Activated CD8-positive, alpha-beta T cell treated with anti-CD3 and anti-CD28 coated beads, Interleukin-2, amount 10 ng/mL, durations not matched to agents 7 days and 5 days (primary cell): ENCODE measurements at places on chromosomes 7 and 10. TPM values are rescaled to one million over a fixed set of nuclear protein-coding genes. Genes with fewer than 3 reads are reported as not detected.

Gene NAT16
- total RNA-seq: not detected

Gene CCDC3
- not detected for total RNA-seq

Gene OPN1SW
- not detected for total RNA-seq

Gene NXPH1
- total RNA-seq: not detected

Gene ZNF138
- 11.7 TPM for total RNA-seq

Gene ENKUR
- total RNA-seq: not detected

DNA sequence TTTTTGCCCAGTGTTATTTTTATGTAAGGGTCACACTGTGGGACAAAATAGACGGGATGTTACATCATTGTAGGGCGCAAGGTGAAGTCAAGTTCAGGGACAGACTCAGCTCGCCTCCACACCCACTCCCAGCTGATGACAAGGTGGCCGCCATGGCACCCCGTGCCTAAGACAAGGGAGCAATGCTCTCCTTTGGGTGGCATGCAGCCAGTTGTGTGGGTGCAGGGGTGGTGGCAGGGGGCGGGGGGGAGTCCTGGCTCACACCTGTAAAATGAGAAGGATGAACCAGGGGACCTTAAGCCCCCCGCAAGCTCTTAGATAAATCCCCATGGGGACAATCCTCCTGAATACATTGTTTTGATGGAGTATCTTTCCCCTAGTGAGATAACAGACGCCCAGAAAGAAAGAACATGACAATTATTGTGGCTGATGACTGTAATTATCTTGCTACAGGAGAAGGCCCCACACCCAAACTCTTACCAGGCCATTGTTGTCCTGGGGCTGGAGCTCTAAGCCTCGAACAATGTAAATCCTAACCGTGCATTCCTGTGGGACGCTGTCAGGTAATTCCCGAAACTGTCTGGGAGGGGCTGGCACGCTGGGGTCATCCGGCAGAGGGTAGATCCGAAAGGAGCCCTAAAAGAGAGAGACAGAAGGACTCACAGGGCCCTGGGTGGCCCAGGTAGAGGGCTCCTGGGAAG lies 148.7 kb downstream of the MYOF start:
- no peak for DNase-seq
- H3K4me1 ChIP-seq: no peaks in the 10 kb centered on the region
- no peak overlapping the region for H3K4me3 ChIP-seq
- H3K36me3 ChIP-seq: no peaks in the 10 kb centered on the region

- H3K27ac ChIP-seq: no peak overlapping the region
- H3K4me1 ChIP-seq: no peaks in the 10 kb centered on the region
- H3K4me3 ChIP-seq: no peak overlapping the region
- no peaks in the 10 kb centered on the region for H3K36me3 ChIP-seq
- H3K27me3 ChIP-seq: no peaks in the 10 kb centered on the region
Observed at GRCh38 chr7:78299088-78299487, 500.5 kb downstream of the PHTF2 start.

GRCh38 chr7:15720849-15721471 lies 34.5 kb upstream of the MEOX2 start:
- no peaks in the 10 kb centered on the region for H3K27me3 ChIP-seq
- no peaks in the 10 kb centered on the region for H3K36me3 ChIP-seq
- no peak overlapping the region for H3K4me3 ChIP-seq
- H3K27ac ChIP-seq: no peak overlapping the region

GRCh38 chr7:128792471-128793180 lies 858 bp downstream of the CCDC136 start:
- no peak for DNase-seq
- H3K27ac ChIP-seq: no peak overlapping the region
- H3K27me3 ChIP-seq: peaks cover 18% of the 10 kb centered on the region

DNA sequence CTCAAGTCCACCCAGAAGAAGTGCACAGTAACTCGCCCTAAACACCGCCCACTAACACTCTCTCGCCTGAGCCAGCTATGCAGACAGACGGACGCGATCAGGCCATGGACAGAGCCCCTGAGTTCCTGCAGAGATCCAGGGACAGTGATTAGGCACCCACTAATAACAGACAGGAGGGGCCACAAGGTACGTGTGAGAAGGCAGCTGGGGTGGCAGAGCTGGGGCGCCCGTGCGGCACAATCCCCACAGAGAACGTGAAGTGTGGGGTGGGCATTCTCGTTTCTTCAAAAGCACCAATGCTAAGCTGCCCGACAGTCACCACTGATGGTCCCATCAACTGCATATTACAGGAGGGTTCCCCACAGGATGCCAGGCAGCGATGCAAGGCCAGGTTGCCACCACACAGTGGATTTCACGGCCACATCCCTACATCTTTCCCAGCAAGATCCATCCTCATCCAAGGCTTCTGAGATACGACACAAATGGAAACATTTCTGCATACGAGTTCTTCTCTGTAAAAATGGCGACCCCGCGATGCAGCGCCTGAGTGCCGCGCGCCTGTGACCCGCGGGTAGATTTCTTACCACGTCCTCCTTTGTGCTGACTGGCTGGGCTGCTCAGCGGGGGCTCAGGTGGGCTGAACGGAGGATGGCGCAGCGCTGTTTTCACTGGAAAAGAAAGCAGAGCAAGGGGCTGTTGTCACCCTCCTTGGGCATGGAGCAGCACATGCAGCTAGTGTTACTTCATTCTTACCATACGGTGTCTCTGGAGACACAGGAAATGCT lies 237.5 kb downstream of the TNS3 start:
- no peak overlapping the region for H3K4me3 ChIP-seq
- H3K27me3 ChIP-seq: no peaks in the 10 kb centered on the region
- H3K36me3 ChIP-seq: no peaks in the 10 kb centered on the region
- DNase-seq: no peak

DNA sequence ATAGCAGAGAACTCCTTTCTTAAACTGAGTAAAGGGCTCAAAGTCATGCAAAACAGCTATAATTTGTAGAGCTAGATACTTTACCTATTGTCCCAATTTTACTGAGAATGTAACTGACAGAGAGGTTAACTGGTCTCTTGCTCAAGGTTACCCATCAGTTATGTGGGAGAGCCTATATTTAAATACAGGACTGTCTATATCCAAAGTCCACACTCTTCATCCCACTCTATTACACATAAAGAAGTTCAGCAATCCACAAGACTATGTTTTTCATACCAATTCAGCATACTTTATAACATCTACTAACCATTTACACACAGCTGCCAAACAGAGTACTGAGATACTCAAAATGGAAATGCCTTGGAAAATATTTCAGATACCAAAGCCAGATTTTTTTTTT lies 100.2 kb downstream of the MICU1 start:
- H3K4me1 ChIP-seq: no peaks in the 10 kb centered on the region
- DNase-seq: no peak
- no peaks in the 10 kb centered on the region for H3K36me3 ChIP-seq
- no peak overlapping the region for H3K4me3 ChIP-seq

- no peak overlapping the region for H3K27ac ChIP-seq
- DNase-seq: no peak
- H3K27me3 ChIP-seq: no peaks in the 10 kb centered on the region
- no peaks in the 10 kb centered on the region for H3K4me1 ChIP-seq
- H3K36me3 ChIP-seq: no peaks in the 10 kb centered on the region
Observed at GRCh38 chr7:158419238-158419785, 168.3 kb downstream of the PTPRN2 start.

- H3K27ac ChIP-seq: no peak overlapping the region
- H3K4me1 ChIP-seq: peaks cover 14% of the 10 kb centered on the region
- DNase-seq: no peak
- no peak overlapping the region for H3K4me3 ChIP-seq
Observed at GRCh38 chr7:1024331-1024841, 20.0 kb upstream of the GPR146 start.

DNA sequence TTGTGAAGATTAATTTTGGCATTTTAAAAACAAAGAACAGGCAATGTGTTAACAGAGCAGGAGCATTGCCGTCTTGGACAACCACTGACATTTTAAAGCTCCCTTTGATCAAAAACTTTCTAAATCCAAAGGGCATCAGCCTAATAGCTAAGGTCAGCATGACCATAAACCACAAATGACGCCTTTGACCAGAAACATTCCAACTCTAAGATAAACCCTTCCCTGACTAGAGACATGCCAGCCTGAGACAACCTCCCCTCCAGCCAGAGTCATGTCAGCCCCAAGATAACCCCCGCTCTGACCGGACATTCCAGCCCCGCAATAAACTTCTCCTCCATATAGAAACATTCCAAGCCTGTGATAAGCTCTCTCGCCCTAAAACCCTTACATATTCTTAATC lies 949.4 kb upstream of the POT1 start:
- no peak for DNase-seq
- no peaks in the 10 kb centered on the region for H3K4me1 ChIP-seq
- H3K27ac ChIP-seq: no peak overlapping the region
- H3K27me3 ChIP-seq: no peaks in the 10 kb centered on the region
- H3K36me3 ChIP-seq: no peaks in the 10 kb centered on the region

GRCh38 chr7:27936768-27937102 lies 196.8 kb downstream of the TAX1BP1 start:
- H3K4me1 ChIP-seq: no peaks in the 10 kb centered on the region
- no peaks in the 10 kb centered on the region for H3K27me3 ChIP-seq
- H3K27ac ChIP-seq: no peak overlapping the region
- no peak for DNase-seq

DNA sequence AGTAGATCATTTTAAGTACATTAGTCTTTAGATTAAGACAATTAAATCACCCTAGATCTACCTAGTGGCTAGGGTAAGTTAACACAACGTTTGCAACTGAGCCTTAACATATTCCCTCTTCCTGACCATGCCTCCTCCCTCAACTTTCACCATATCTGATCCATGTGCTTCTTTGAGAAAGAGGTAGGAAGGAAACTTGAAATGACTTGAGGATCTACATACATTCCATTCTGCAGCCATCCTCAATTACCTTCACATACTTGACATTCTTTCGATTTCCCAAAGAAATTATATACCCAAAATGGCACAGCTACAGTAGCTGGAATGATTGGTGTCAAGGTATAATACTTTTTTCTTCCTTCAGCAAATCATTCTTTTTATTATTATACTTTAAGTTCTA lies 12.9 kb upstream of the SEPTIN7 start:
- H3K27me3 ChIP-seq: no peaks in the 10 kb centered on the region
- H3K27ac ChIP-seq: no peak overlapping the region
- no peaks in the 10 kb centered on the region for H3K36me3 ChIP-seq
- no peaks in the 10 kb centered on the region for H3K4me1 ChIP-seq
- no peak for DNase-seq

- DNase-seq: no peak
- no peaks in the 10 kb centered on the region for H3K27me3 ChIP-seq
- H3K27ac ChIP-seq: no peak overlapping the region
- H3K4me1 ChIP-seq: no peaks in the 10 kb centered on the region
Observed at GRCh38 chr7:147296986-147297385, 1180.4 kb downstream of the CNTNAP2 start.
